Activated CD4-positive, alpha-beta T cell treated with anti-CD3 and anti-CD28 coated beads, Interleukin-2, amount 10 ng/mL, durations not matched to agents 24 days and 14 days (primary cell): ENCODE measurements at places on chromosomes 11 and 22. TPM values are rescaled to one million over a fixed set of nuclear protein-coding genes. Genes with fewer than 3 reads are reported as not detected.

- no peaks in the 10 kb centered on the region for H3K27me3 ChIP-seq
- H3K4me1 ChIP-seq: peaks cover 41% of the 10 kb centered on the region
- H3K36me3 ChIP-seq: peaks cover 41% of the 10 kb centered on the region
- H3K27ac ChIP-seq: peak overlapping the region; percentile 84
- peak; percentile 61 for DNase-seq
Observed at GRCh38 chr22:24400726-24401596, 26.4 kb upstream of the ADORA2A start.

DNA sequence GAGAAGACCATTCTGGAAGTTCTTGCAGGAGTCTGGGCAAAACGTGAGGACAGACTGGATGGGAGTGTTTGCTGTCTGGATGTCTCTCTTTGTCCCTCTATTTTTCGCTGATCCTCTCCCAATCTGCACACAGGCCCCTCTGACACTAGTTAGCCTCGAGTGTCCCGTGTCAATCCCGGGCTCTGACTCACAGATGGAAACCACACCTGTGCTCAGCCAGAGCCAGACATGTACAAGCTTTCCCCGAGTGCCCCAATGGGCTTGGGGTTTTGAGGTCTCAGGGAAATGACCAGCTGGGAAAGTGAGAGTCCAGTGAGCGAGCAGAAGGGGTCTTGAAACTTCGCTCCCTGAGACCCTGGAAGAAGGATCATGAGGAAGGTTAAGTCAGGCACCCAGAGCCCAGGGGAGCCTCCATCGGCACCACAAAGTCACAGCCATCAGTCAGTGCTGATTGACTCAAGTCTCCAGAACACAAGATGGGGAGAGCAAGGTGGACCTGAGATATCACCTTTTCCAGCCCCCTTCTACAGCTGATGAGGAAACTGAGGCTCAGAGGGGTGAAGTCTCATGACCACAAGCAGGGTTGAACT lies 13.9 kb downstream of the APOL2 start:
- H3K27me3 ChIP-seq: peaks cover 2% of the 10 kb centered on the region
- H3K4me1 ChIP-seq: peaks cover 8% of the 10 kb centered on the region
- no peak for DNase-seq
- no peak overlapping the region for H3K4me3 ChIP-seq

DNA sequence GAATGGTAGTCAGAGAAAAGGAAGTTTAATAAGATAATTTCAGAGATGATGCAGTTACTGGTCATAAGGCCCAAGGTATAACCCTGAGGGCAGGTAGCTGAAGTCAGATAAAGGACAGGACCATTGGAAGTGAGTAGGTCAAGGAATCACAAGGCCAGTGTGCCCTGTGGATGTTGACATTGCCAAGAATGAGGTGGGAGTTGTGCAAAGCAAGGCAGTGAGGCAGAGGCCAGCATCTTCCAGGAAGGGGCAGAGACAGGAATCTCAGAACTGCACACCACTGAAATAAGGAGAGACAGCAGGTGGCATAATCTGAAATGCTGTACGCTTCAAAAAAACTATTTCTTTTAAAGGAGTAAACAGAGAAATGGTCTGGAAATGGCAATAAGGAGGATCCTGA lies 61.4 kb downstream of the ABTB2 start:
- no peak overlapping the region for H3K4me3 ChIP-seq
- peaks cover 9% of the 10 kb centered on the region for H3K27me3 ChIP-seq
- H3K4me1 ChIP-seq: peaks cover 9% of the 10 kb centered on the region
- DNase-seq: no peak

DNA sequence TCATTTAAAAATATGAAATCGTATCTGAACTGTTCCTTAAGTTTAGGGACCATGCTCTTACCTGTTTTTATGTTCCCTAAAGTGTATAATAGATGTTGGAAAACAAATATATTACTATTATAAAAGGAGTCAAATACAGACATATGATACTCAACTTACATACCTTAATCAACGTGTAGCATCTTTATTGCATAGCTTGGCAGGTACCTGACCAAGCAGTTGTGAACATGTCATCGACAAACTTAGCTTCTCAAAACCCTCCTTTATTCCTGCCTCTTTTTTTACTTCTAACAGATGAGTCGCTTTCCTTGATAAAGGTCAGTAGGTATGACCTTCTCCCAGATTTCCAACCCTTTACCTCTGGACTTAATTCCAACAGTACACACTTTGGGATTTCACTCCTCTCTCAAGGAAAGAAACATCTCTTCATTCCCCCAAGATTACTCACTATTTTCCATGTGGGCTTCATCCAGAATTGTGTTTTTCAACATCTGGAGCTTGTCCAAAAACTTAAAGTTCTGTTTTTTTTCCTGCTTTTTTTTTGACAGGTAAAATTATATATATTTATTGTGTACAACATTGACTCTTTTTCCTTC lies 11.9 kb downstream of the HIPK3 start:
- H3K4me1 ChIP-seq: peaks cover 12% of the 10 kb centered on the region
- DNase-seq: no peak
- H3K4me3 ChIP-seq: no peak overlapping the region
- H3K27me3 ChIP-seq: no peaks in the 10 kb centered on the region
- H3K36me3 ChIP-seq: no peaks in the 10 kb centered on the region

GRCh38 chr22:23718371-23719165 lies 27.8 kb downstream of the RGL4 start:
- H3K4me3 ChIP-seq: peak overlapping the region; percentile 10
- H3K27me3 ChIP-seq: peaks cover 2% of the 10 kb centered on the region
- peaks cover 14% of the 10 kb centered on the region for H3K4me1 ChIP-seq
- peaks cover 14% of the 10 kb centered on the region for H3K36me3 ChIP-seq

DNA sequence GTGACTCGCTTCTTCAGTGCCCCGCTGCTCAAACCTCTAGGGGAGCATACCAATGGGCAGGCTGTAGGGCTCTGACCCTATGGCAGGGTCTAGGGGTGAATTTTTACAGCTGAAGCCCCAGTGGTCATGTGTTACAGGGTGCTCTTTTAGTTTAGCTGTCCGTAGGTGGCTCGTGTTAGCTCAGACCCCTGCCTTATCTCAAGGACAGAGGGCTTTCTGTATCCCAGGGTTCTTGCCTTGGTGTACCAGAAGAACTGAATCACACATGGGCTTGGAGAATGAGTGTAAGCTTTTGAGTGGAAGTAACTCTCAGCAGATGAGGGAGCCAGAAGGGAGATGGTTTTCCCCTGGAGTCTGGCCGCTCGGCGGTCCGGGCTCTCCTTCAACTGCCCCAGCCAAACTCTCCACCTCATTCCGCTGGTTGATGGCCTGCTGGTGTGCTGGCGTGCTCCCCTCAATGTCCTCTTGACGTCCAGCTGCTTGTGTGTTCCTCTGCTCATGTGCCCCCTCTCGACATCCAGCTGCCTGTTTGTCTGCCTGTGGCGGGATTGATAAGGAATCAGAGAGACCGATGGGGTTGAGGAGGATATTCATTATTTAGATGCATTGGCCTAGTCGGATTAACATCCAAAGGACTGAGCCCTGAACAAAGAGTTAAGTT lies 37.5 kb downstream of the BIRC2 start:
- H3K27me3 ChIP-seq: no peaks in the 10 kb centered on the region
- no peak overlapping the region for H3K27ac ChIP-seq
- peaks cover 50% of the 10 kb centered on the region for H3K36me3 ChIP-seq

DNA sequence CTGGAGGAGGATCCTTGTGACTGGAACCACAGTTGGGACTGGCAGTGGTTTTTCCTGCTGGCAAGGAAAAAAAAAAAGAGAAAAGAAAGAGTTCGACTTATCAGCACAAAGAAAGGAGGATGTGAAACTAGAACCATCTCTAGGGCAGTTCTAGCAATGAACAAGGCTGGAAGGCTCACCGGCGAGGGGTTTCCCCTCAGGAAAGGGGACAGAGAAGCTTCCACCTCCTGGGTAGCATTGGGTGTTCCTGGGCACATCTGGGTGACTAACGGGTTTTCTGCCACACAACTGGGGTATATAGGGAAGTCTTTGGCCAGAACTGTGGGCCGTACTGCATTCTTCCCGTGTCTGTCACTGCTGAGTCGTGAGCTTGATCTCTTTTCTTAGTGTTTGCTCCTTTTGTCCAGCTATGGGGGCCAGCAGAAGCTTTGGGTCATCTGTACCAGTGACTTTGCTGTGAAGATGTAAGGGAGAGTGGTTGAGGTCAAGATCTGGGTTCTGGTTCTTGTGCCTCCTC lies 109.4 kb upstream of the OR4B1 start:
- peak; percentile 78 for DNase-seq
- peaks cover 64% of the 10 kb centered on the region for H3K4me1 ChIP-seq
- H3K36me3 ChIP-seq: peaks cover 13% of the 10 kb centered on the region
- no peaks in the 10 kb centered on the region for H3K27me3 ChIP-seq
- peak overlapping the region; percentile 83 for H3K27ac ChIP-seq

- H3K27me3 ChIP-seq: no peaks in the 10 kb centered on the region
- no peak for DNase-seq
- no peak overlapping the region for H3K27ac ChIP-seq
- H3K36me3 ChIP-seq: no peaks in the 10 kb centered on the region
- H3K4me3 ChIP-seq: no peak overlapping the region
- H3K4me1 ChIP-seq: no peaks in the 10 kb centered on the region
Observed at GRCh38 chr11:119924017-119924416, 195.0 kb upstream of the NECTIN1 start.

DNA sequence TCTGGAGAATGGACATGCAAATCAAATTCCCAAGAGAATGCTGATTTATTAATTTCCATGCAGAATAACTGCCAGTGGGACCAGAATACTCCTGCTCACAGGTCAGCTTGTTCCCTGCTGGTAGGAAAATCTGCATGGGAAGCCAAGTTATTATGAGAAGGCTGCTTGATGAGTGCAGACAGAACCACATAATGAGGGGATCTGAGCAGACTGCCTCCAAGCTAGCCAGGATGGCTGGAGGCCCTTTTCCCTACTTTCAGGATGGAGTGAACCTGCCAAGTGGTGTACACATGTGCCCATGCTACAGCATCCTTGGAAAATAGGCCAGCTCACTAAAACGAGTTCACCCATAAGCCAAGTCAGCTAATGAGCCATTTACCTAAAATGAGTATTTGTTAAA lies 55.2 kb upstream of the ZBED5 start:
- H3K27ac ChIP-seq: no peak overlapping the region
- no peaks in the 10 kb centered on the region for H3K36me3 ChIP-seq
- no peaks in the 10 kb centered on the region for H3K4me1 ChIP-seq
- H3K27me3 ChIP-seq: peaks cover 9% of the 10 kb centered on the region
- DNase-seq: no peak
- no peak overlapping the region for H3K4me3 ChIP-seq

- peaks cover 10% of the 10 kb centered on the region for H3K27me3 ChIP-seq
- no peak for DNase-seq
- H3K4me3 ChIP-seq: no peak overlapping the region
- H3K4me1 ChIP-seq: no peaks in the 10 kb centered on the region
- H3K27ac ChIP-seq: no peak overlapping the region
- H3K36me3 ChIP-seq: no peaks in the 10 kb centered on the region
Observed at GRCh38 chr11:124707829-124708228, 31.9 kb upstream of the NRGN start.

DNA sequence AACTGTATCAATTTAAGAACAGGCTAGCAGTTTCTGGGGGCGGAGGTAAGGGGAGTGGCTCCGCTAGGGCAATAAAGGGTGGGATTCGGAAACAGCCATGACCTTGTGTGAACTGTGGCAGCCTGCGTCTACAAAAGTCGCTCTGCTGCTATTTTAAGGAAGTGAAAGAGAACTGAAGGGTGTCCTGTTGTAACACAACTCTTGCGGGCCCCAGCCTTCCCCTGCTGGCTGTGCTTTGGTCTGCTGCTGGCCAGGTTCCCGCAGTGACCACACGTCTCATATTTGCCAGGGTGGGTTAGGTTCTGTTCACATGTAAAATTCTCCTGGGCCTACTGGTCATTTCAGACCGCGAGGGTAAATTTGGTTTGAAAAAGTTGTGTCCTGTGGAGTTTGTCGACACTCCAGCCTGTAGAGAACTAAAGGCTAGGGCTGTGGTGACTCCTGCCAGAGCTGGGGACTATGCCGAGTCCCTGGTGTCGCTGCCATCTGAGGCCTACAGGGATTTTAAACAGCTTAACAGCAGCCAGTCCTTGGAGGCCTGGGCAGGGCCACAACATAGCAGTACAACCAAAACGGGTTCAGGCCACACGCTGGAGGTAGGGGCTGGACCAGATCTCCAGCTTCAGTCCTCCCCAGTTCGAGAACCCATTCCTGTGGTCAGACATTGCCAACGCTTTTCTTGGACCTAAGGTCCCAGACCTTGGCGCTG lies 1.1 kb upstream of the PPFIBP2 start:
- H3K36me3 ChIP-seq: no peaks in the 10 kb centered on the region
- peaks cover 12% of the 10 kb centered on the region for H3K4me1 ChIP-seq
- H3K27me3 ChIP-seq: peaks cover 30% of the 10 kb centered on the region
- peak overlapping the region; percentile 90 for H3K4me3 ChIP-seq
- peak; percentile 68 for DNase-seq
- H3K27ac ChIP-seq: peak overlapping the region; percentile 84

- H3K4me3 ChIP-seq: no peak overlapping the region
- no peaks in the 10 kb centered on the region for H3K4me1 ChIP-seq
- H3K36me3 ChIP-seq: no peaks in the 10 kb centered on the region
- no peak for DNase-seq
- H3K27me3 ChIP-seq: no peaks in the 10 kb centered on the region
Observed at GRCh38 chr22:49107961-49108530, 719.6 kb downstream of the BRD1 start.

GRCh38 chr11:14186046-14186775 lies 172.8 kb downstream of the RRAS2 start:
- no peak for DNase-seq
- H3K4me1 ChIP-seq: no peaks in the 10 kb centered on the region
- no peak overlapping the region for H3K4me3 ChIP-seq

The IPO7 gene
- total RNA-seq: 177 and 200 TPM in 2 replicates

The PACSIN2 gene
- 32.5 and 33.0 TPM in 2 replicates for total RNA-seq

The DENND6B gene
- total RNA-seq: 1.4 and 2.2 TPM in 2 replicates
